ENCODE measurements at places on chromosomes 4 and X.

DNA sequence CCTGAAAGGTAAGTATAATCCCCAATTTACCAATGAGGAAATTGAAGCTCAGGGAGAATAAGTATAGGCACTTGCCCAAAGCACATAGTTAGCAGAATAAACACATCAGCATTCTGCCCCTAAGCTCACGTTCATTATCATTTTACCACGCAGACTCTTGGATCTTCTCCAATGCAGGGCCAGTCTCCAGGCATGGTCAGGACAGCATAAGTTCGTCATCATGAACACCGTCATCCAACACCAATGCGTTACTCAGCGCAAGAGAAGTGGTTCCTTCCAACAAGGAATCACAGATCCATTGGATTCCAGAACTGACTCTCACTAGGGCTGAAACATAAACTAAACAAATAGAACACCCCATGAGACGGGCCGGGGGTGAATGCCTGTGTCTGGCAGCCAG, 86.5 kb upstream of the GPM6B start:
- no peak for DNase-seq

DNA sequence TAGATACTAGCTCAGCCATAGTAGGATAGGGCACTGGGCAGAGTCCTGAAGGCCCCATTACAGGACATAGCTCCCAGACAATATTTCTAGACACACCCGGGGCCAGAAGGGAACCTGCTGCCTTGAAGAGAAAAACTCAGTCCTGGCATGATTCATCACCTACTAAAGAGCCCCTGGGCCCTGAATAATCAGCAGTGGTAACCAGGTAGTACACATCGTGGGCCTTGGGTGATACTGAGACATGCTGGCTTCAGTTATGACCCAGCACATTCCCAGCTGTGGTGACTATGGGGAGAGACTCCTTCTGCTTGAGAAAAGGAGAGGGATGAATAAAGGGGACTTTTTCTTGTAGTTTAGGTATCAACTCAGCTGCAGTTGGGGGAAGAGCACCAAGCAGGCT, 104.3 kb upstream of the STK26 start:
- no peak for DNase-seq

- no peak for DNase-seq
These were observed 704 bp upstream of the SEPSECS start for GRCh38 chr4:25160714-25161592.

- DNase-seq = no peak
These were observed 73.2 kb upstream of the STS start for GRCh38 chrX:7074148-7074907.

- no peak for DNase-seq
These were observed 14.9 kb downstream of the RAB33A start for GRCh38 chrX:130186651-130187050.

- DNase-seq = no peak
These were observed 70.9 kb upstream of the STOX2 start for GRCh38 chr4:183834252-183834651.

GRCh38 chr4:75042601-75043208, 109.8 kb downstream of the PARM1 start:
- DNase-seq = no peak

GRCh38 chrX:39427906-39428305, 626.6 kb downstream of the MID1IP1 start:
- DNase-seq = no peak

GRCh38 chr4:70915036-70915815, 13.1 kb downstream of the MOB1B start:
- DNase-seq = no peak

DNA sequence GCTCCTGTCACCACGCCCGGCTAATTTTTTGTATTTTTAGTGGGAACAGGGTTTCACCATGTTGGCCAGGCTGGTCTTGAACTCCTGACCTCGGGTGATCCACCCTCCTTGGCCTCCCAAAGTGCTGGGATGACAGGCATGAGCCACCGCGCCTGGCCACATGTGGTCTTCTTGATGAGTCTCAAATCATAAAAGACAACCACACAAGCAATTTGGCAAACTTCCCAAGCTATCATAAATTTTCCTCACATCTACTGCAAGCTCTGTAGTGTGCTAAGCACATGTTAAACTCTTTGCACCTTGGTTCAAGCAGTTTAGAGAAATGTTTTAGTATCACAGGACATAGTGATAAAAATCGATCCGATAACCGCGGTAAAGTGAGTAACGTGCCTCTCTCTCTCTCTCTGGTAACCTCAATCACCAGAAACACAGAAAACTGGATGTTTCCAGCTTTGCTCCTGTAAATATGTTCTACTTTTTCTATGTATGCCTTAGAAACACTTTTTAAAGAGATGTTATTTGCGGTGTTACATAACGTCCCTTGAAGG, 256.8 kb downstream of the DHRSX start:
- DNase-seq = no peak

GRCh38 chrX:120604361-120604782, 471 bp downstream of the MCTS1 start:
- no peak for DNase-seq

- DNase-seq = no peak
These were observed 3.7 kb downstream of the SMS start for GRCh38 chrX:21944136-21944615.

DNA sequence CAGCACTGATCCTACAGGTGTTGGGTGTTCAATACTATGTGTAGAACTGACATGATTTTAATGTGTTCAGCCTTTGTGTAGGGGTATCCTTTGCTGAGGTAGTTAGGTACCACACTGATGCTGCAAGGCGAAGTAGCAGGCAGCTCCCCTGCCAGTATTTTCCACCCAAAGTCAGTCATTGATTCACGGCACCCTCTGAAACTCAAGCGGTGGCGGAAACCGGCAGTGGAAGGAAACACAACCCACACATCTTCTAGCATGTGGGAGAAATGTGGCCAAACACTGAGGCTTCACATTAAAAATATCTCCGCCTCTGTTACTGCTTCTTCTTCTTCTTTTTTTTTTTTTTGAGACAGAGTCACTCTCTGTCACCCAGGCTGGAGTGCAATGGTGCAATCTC, 126.3 kb downstream of the AASDH start:
- no peak for DNase-seq

- DNase-seq = peak; percentile 17
These were observed 57.0 kb downstream of the CEP44 start for GRCh38 chr4:174340714-174341113.

- no peak for DNase-seq
These were observed 512.5 kb upstream of the SLIT2 start for GRCh38 chr4:19739101-19739651.

DNA sequence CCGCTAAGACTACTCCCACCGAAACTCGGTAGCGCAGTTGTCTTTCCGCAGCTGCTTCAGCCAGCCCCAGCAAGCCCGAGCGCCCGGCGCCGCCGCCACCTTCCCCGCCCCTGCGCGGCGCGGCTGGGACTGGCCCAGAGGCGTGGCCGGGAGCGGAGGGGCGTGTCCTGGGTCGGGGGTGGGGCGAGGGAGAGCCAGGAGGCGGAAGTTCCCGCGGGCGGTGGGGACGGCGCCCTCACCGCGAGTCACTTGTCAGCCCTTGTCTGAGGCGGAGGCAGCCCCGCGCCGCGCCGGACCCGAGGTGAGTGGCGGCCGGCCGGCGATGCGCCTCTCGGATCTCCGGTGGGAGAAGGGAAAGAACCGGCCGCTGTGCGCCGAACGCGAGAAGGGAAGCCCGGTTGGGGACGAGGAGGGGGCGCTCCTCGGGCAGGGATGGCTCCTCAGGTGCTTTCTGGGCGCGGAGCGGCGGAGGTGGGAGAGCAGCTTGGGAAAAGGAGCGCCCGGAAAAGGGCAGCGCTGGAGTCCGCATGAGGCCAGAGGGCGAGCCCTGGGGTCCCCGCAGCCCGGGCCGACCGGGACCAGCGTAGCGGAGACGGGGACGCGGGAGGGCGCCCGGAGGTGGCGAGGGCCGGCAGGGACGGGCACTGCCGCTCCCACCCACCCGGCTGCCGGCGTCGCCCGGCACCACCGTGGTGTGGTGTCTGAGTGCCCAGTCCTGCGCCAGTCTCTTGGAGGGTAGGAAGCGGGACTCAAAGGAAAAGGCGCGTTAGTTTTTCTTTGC, at the start of gene PDLIM5:
TSS of gene PDLIM5 (plus strand) at position 248 of the 781 bp plus-strand sequence. CDS start 3,347 bp downstream, outside the sequence.
- peak; percentile 57 for DNase-seq

- no peak for DNase-seq
These were observed 185.3 kb upstream of the TAPT1 start for GRCh38 chr4:16411501-16412085.

DNA sequence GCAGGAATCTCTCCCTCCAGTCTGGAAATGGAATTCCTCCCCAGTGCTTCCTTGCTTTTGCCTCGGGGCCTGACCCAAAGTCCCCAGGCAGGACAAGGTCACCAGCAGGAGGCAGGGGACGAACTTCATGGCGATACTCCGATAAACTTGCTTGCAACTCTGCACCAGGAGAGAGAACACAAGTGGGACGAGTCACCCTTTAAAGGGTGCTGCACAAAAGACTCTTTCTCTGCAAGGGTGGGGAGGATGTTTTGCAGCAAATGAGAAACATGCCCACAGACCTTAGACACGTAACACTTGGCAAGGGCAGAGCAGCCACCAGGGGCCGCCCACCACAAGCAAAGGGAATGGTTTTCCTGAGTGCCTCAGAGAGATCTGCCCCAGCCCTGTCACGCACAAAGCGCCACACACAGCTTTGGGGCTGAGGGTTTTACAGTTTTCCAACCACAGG, at the start of gene FGFBP2:
TSS of gene FGFBP2 (minus strand) at position 175 of the 451 bp plus-strand sequence. CDS start at position 129, 46 bp downstream.
- DNase-seq = no peak

GRCh38 chr4:186105647-186106321, 1.3 kb downstream of the FAM149A start:
- no peak for DNase-seq

DNA sequence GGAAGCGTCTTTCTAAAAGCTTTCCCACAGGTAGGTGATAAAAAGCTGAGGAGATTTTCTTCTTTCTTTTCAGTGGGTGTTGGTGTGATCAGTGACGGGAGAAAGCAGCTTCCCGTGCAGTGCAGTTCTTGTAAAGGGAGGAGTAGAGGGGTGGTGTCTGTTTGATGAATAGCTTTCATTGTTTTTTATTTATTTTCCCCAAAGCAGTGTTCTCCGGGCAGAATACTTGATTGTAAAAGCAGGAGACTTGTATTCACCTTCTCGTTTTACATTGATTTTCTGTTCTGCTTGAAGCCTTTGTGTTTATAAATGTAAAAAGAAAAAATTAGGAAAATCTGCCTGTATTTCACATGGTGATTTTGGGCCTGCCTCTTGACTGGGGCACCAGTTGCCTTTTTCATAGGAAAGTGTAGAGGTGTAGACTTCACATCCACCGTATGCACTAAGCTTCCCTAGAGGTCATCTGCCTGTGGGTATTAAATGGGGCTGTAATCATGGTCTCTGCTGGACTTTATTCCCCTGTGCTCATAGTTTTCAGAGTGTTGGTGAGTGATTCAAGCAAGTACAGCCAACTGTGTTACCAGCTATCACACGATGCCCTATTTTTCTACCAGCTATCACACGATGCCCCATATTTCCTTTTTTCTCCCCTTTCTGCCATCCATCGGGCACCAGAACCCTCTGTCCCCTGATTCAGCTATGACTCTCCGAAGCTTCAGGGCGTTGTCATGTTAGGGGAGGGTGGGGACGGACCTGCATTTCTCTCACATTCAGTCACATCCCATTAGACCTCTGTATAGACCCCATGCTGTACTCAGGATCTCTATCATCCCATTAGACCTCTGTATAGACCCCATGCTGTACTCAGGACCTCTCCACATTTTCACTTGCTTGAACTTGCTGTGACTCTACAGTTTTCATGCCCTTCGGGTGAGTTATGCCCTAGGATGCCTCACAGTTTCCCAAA, 526.5 kb downstream of the TRIML1 start:
- no peak for DNase-seq

GRCh38 chr4:78749972-78750727, 26.0 kb upstream of the BMP2K start:
- no peak for DNase-seq

DNA sequence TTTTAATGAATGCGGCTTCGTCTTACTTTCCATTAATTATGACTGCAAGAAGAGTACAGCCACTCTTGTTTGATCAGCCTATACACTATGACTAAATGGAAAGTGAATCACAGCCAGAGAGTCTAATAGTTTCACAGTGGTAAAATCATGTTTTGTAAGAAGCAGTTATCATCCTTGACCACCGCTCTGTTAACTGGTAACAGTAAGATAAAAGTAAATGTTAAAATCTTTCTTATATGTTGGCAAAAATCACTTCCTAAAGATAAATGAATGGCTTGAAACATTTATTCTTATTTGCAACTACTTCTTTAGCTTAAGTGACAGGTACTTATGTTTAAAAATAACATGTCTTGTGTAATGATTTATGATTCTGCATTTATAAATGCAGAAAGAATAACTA, 13.2 kb downstream of the GALNT7 start:
- no peak for DNase-seq

DNA sequence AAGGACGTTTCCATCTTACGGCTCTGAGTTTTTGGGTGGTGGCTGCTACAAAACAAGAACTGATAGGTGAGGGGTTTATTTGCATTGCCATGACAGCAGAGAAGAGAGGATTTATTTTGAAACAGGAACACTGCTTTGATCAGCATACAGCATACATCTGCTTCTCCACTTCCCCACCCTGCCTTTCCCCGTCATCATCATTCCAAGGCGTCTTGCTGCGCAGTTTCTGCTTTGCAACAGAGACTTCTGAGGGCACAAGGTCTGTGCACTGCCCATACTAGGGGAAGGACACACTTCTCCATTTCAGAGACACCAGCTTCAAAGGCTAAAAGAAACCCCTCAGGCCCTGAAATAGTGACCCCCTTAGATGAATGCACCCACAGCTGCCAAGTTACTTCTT, 19.1 kb downstream of the STARD8 start:
- no peak for DNase-seq

DNA sequence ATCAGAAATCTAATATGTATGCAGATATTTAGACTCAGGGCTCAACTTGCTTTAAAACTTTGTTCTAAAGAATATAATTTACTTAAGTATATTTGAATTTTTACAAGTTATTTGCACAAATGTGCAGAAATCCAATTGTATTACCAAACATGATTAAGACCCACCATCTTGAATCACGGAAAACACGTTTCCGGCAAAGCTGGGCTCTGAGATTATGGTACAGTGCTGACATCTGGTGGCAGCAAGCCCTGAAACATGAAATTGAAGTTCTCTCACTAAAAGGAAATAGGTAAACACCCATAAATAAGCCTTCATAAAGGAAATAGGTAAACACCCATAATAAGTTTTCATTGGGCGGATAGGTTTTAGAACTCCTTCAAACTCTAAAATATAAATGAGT, 98.3 kb upstream of the MAOA start:
- peak; percentile 17 for DNase-seq

GRCh38 chr4:153773236-153773690, 13.4 kb upstream of the RNF175 start:
- DNase-seq = no peak
